Stimulated activated CD4-positive, alpha-beta T cell treated with anti-CD3 and anti-CD28 coated beads, Interleukin-2, amount 100 ng/mL, for 24 hours (primary cell): ENCODE measurements at places on chromosomes 2 and 18.

DNA sequence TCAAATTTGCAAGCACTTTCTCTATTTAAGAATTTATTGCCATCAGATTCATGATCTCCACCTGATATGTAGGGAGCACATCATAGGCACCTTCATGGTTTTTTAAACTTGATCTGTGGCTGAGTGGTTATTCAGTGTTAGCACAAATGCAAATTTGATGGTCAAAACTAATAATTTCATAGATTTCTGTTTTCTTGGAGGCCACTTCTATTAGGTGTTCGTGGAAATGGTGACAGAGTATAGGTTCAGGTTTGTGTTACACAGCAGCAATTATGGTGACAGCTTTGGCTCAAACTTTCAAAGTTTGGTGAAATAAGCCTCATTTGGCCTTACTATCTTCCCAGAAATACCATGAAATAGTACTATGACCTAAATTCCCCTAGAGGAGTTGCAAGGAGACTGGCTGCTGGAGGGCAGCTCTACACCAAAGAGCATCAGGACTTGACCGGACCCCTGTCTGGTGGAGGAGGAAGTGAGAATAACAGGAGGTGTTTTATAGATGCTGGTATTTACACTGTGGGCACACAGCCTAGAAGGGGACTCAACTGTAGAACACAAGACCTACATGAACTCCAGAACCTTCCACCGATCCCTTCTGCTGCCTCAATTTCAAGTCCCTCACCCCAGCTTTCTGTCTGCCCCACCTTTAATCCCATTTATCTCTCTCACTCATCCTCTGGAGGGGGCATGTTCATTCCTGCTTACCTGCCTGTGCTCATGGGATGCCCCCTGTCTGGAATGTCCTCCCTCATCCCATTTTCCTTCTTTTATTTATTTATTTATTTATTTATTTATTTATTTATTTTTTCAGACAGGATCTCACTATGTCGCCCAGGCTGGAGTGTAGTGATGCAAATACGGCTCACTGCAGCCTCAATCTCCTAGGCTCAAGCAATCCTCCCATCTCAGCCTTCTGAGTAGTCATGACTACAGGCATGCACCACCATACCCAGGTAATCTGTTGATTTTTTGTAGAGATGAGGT is 132.9 kb upstream of the SIX2 start:
- DNase-seq = no peak

DNA sequence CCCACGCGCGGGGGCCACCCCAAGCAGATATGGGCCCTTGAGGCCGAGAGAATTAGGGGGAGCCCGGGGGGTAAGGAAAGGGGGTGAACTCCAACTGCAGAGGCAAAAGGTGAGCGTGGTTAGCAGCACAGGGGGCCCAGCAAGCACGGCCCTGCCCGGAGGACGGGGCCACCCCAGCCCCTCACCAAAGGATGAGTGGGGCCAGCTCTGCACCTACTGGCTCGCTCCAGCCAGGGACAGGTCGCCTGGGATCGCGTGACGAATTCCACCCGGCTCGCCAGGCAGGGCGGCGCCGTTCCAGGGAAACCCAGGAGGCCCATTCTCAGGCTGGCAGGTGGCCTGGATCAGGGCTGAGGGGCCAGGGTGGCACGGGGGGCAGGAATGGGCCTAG is 38.6 kb downstream of the BIN1 start:
- no peak for DNase-seq

DNA sequence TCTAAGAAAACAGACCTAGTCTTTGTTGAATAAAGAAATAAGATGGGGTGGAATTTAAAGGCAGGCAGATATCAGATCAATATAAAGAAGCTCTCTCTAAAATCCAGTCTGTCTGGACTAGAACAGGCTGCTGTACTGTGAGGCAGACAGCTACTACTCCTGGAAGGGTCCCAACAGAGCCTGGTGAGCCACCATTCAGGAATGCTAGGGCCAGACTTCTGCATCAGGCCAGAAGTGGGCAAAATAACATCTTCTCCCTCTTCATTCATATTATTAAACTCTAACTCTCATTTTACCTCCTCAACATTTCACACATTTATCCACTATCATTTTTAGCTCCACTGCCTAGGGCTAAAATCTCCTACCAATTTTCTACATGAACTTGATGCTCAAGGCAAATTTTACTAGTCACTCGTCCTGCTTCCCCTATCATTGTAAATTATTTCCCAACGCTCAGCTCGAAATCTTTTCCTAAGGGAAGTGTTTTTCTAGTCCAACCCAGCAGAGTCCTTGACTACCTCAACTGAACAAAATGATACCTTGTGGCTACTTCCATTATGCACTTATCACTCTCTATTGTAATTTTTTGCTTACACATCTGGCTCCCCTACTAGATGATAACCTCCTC is 45.2 kb upstream of the GLS start:
- no peak for DNase-seq

GRCh38 chr2:129267559-129267958 is 711.9 kb upstream of the RAB6C start:
- DNase-seq = no peak

- no peak for DNase-seq
Measured at GRCh38 chr2:128756365-128756717, 437.7 kb upstream of the HS6ST1 start.

DNA sequence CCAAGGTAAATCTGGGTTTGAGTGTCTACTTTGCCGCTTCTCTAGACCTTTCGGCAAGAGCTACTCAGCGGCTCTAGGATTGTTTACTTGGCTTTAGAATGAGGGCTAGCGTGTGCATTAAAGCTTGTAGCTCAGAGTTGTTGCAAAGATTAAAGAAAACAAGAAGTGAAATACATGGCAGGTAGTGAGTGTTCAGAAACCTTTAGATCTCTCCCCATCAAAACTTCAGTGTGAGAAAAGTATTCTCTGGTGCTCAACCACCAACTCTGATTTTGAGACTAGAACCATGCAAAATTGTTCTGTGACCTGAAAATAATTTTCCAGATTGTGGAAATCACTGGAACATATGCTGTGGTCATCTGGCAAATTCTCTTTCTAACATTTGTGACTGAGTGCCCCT is 512.0 kb downstream of the CMPK2 start:
- DNase-seq = no peak

GRCh38 chr2:205130111-205130829 is 552.0 kb upstream of the NRP2 start:
- no peak for DNase-seq
